ENCODE measurements at places on chromosomes 13 and 19. TPM values are rescaled to one million over a fixed set of nuclear protein-coding genes. Genes with fewer than 3 reads are reported as not detected.

Gene TEAD2
- 146 TPM for total RNA-seq

Gene CRB3
- total RNA-seq, result 24.6 TPM

Gene TMEM38A
- total RNA-seq, result 9.8 TPM

Gene CCNA1
- 4.0 TPM for total RNA-seq

Gene SIGLEC12
- total RNA-seq, result not detected

Gene SYT5
- total RNA-seq, result 0.35 TPM

Gene ZNF492
- total RNA-seq, result not detected

- H3K27me3 ChIP-seq, result no peaks in the 10 kb centered on the region
- no peaks in the 10 kb centered on the region for H3K4me1 ChIP-seq
- no peak overlapping the region for H3K27ac ChIP-seq
Measured at GRCh38 chr13:77415253-77416071, 88.6 kb upstream of the MYCBP2 start.

DNA sequence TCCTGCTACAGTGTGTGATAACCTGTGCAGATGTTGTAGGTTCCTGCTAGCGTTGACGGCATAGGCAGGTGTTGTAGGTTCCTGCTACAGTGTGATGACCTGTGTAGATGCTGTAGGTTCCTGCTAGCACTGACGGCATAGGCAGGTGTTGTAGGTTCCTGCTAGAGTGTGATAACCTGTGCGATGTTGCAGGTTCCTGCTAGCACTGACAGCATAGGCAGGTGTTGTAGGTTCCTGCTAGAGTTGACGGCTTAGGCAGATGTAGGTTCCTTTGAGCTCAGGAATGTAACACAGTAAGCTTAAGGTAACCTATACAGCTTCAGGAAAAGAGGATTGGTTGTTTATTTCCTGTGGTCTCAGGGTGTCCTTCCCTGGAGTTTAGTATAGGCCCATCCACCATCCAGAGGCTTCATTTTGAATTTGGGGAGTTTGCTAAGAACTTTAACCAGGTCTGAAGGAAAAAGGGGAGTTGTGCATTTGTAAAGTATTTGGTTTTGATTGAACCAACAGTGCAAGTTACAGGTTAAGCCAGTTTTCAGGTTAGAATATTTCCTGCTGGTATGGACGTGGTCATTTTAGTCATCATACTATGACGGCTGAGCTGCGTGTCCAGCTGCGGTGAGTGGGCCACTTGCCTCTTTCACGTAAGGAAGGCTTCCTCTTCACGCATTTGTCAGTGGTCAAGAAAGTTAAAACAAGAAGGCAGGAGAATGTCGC is 53.8 kb downstream of the ATP11A start:
- no peaks in the 10 kb centered on the region for H3K36me3 ChIP-seq
- no peak overlapping the region for H3K4me3 ChIP-seq
- DNase-seq, result no peak
- H3K4me1 ChIP-seq, result peaks cover 4% of the 10 kb centered on the region
- no peaks in the 10 kb centered on the region for H3K27me3 ChIP-seq

GRCh38 chr19:27777242-27777641 is 1435.7 kb downstream of the UQCRFS1 start:
- H3K4me1 ChIP-seq, result no peaks in the 10 kb centered on the region
- H3K4me3 ChIP-seq, result no peak overlapping the region
- no peaks in the 10 kb centered on the region for H3K36me3 ChIP-seq
- H3K27ac ChIP-seq, result no peak overlapping the region
- DNase-seq, result no peak
- H3K27me3 ChIP-seq, result peaks cover 18% of the 10 kb centered on the region

- no peaks in the 10 kb centered on the region for H3K4me1 ChIP-seq
- no peak for DNase-seq
- H3K36me3 ChIP-seq, result no peaks in the 10 kb centered on the region
- no peaks in the 10 kb centered on the region for H3K27me3 ChIP-seq
- H3K27ac ChIP-seq, result no peak overlapping the region
Measured at GRCh38 chr13:51112771-51113170, 1.7 kb upstream of the C13orf42 start.

- no peaks in the 10 kb centered on the region for H3K27me3 ChIP-seq
- no peak for DNase-seq
- H3K4me1 ChIP-seq, result peaks cover 6% of the 10 kb centered on the region
- no peak overlapping the region for H3K4me3 ChIP-seq
- H3K36me3 ChIP-seq, result peaks cover 4% of the 10 kb centered on the region
- no peak overlapping the region for H3K27ac ChIP-seq
Measured at GRCh38 chr19:434152-434960, 25.4 kb upstream of the C2CD4C start.

- no peaks in the 10 kb centered on the region for H3K27me3 ChIP-seq
- no peaks in the 10 kb centered on the region for H3K4me1 ChIP-seq
- DNase-seq, result no peak
- H3K27ac ChIP-seq, result no peak overlapping the region
- no peaks in the 10 kb centered on the region for H3K36me3 ChIP-seq
Measured at GRCh38 chr19:34808566-34808965, 35.6 kb upstream of the ZNF599 start.

GRCh38 chr13:29583073-29583785 is 12.3 kb downstream of the SLC7A1 start:
- no peak overlapping the region for H3K27ac ChIP-seq
- DNase-seq, result no peak
- H3K36me3 ChIP-seq, result no peaks in the 10 kb centered on the region

DNA sequence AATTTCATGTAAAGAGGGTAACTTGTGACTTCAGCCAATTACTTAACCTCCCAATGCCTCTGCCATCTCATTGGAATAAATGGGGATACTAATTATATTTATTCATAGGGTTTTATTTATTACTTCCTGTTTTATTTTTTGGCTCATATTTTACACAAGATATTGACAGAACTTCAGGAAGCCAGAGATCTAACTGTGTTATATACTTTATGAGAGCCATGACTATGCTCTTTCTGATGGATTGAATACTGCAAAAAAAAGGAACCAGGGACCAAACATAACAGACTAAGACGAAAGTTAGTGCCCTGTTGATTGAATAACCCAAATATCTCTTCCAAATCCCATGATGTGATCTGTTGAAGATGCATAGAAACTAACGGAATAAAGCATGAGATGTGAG is 243.3 kb upstream of the STARD13 start:
- H3K4me1 ChIP-seq, result no peaks in the 10 kb centered on the region
- no peaks in the 10 kb centered on the region for H3K27me3 ChIP-seq
- no peak overlapping the region for H3K27ac ChIP-seq
- DNase-seq, result no peak
- no peak overlapping the region for H3K4me3 ChIP-seq
- H3K36me3 ChIP-seq, result no peaks in the 10 kb centered on the region
